ENCODE measurements at places on chromosomes 2 and 18.

DNA sequence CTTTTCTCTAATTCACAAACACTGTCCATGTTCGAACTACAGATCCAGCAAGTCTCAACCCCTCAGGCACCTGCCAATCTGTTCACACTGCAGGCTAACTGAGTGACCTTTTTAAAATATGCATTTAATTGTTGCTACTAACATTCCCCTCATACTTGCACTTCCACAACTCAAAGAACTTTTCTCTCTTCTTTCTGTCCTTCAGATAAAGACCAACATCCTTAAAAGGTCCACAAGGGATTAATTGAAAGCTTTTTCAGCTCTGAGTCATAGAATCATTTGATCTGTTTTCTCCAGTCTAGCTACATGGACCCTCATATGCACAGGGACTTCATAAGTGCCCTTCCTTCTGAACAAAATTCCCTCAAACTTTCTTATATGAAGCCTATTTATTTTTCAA lies 1321.2 kb downstream of the DPP10 start:
- DNase-seq = no peak

DNA sequence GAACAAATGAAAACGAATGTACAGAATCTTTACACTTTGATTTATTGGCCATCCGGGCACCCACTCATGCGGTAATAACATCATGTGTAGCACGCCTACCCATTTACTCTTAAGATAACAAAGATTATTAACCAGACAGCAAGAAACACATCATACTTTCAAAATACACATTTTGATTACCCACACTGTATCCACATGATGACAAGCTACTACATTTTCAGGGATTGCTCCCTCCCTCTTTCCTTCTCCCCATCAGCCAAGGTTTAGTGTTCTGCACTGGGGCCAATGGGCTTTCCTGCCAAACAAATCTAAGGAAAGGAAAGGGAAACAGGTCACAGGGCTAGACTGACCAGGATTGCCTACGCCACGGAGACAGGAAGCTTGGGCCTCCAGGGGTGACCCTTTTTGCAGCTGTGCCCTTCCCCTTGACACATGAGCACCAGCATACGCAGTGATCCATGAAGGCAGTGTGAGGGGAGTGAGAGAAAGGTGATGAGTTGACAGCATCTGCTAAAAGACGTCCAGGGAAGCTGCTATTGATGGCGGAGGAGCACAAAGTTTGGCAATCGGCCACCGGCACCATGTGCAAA lies 76.5 kb downstream of the ZNF521 start:
- DNase-seq = peak; percentile 42

DNA sequence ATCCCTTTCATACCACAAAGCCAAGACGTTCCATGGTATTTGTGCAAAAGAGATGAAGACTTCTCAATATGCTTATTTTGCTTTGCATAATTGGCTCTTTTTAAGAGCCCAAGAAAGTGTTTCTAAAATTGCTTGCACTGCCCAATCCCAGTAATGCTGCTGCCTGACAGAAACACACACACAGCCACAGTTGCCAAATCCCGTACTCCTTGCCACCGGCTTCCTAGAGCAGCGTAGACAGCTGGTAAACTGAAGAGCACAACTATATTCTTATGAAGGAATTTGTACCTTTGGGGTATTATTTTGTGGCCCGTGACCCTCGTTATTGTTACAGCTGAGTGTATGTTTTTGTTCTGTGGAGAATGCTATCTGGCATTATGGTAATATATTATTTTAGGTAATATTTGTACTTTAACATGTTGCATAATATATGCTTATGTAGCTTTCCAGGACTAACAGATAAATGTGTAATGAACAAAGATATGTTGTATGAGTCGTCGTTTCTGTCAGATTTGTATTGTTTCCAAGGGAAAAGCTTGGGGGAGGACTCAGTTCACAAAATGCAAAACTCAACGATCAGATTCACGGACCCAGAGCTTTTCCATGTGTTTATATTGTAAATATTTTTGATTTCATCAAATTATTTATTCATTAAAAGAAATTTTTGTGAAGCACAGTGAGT lies 202.9 kb upstream of the RAB12 start:
- DNase-seq = no peak

DNA sequence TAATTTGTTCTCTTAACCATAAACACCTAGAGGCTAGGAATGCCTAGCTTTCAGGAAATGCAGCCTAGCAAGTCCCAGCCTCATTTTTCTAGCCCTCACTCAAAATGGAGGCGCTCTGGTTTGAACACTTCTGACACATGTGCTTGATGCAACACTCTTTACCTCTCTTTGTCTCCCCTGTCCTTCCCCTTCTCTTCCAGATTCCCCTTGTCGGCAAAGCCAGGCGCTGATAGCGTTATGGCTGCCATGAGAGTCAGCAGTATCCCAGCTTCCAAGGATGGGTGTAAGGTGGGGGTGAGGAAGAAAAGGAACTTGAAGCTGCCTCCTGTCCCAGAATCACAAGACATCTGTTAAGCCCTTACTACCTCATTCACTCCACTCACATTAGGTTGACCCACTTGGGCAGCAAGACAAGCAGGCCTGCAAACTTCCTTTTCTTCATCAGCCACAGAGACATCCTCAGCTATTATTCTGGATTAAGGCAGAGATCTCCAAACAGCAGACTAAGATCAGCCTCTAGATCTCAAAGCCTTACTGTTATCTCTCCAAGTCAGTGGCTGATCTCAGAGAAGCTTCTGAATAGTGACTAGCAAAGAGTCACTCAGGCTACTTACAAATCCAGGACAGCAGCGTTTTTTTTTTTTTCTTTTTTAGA lies 1.9 kb upstream of the ST3GAL5 start:
- no peak for DNase-seq

DNA sequence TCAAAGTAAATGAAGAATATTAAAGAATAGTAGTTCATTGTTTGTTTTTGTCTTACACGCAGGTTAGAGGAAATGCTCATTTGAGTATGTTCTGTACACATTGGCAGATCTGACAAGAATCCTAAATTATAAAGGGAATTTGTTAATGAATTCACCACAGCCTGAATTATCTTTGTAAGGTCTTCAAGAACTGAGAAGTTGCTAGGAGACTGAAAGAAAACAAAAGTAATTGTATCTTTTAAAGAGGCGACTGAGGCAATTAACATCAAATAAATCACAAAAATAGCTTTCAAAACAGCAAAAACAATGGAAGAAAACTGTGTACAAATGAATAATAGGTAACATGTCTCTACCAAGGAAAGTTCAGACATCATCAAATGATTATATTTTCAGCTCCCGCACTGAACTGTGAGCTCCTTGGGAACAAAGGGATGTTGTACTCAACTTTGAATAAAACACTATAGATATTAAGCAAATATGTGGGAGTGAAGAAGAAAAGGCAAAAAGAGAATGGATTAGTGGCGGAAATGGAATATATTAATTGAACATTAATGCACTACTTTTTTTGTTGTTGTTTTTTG lies 51.7 kb upstream of the ATIC start:
- no peak for DNase-seq

DNA sequence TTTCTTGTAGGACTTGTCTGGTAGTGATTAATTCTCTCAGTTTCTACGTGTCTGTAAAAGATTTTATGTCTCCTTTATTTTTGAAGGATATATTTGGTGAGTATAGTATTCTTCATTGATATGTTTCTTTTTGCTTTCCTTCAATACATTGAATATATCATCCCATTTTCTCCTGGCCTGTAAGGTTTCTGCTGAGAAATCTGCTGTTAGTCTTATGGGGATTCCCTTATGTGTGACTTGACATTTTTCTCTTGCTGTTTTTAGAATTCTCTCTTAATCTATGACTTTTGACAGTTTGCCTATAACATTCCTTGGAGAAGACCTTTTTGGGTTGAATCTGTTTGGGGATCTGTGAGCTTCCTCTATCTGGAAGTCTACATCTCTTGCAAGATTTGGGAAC lies 281.0 kb upstream of the MEIS1 start:
- DNase-seq = no peak

DNA sequence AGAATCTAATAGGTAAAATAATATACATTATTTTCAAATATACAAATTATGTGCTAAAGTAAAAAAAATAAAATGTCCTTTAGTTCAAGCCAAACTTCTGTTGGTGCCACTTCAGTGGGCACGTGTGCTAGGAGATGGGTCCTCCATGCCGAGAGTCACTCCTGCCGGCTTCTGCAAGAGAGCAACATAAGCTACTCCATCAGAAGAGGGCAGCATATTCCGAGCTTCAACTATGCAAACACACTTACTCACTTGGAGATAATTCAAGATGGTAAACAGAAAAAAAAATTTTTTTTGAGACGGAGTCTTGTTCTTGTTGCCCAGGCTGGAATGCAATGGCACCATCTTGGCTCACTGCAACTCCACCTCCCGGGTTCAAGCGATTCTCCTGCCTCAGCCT lies 24.4 kb downstream of the CNOT11 start:
- DNase-seq = no peak

DNA sequence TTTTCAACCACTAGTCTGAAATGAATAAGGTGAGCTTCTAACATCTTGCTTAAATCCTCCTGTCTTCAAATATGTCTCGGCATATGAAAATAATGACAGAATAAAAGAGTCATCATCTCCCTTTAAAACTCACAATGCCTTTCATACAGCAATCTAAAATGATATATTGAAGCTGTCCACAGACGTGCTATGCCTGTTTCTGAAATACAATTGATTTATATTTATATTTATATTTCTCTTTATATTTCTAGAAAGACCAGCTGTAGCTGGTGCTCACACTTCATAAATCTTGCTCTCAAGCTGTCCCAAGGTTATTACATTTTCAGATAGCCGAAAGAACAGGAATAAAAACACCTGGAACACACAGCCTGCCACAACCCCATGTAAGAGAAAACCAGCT lies 11.1 kb downstream of the MBP start:
- no peak for DNase-seq

- DNase-seq = no peak
Measured at GRCh38 chr2:207231967-207232366, 66.2 kb upstream of the KLF7 start.

DNA sequence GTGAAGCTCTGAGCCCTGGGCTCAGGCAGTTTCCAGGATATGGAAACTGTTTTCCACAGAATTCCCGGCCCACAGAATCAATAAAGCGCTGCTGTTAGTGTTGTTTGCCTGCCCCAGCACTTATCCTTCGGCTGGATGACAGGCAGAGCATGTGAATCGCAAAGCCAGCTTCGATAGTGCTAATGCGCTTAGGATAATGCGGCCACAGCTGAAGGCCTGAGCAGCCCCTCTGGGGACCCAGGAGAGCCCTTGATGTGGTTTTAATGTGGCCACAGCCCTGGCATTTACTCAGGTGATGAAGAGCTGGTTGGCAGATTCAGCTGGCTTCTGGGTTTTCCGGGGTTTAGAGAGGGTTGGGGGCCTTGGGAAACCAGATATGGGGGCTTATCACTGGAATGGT lies 23.7 kb downstream of the PCARE start:
- no peak for DNase-seq

DNA sequence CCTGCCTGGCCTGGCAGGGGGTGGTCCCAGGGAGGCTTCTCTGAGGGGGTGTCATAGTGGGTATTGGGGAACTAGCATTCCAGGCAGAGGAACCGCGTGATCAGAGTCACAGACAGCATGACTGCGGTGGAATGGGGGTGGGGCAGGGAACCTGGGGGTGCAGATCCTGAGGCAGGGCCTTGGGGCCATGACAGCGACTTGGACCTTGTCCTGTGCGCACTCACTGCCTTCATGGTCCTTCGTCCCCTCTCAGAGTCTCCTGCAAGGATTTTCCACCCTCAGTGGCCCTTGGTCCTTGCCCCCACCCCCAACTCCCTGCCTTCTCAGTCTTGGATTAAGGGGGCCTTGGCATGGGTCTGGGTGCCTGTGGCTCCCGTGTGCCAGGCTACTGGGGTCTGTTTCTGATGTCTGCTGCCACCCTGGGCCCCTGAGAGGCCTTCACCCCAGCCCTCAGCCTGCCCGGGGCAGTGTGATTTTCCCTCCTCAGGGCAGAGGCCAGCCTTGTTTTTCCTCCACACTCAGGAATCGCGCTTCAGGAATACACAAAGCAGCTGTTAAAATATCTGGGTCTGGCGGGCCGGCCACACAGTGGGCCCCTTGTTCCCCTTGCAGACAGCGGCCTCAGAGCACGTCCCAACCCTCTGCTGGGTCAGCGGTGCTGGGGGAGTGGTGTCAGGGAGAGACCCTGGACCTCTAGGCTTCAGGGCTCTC lies 51.6 kb downstream of the GLI2 start:
- DNase-seq = no peak

- no peak for DNase-seq
Measured at GRCh38 chr2:61789807-61790602, 63.9 kb downstream of the FAM161A start.

DNA sequence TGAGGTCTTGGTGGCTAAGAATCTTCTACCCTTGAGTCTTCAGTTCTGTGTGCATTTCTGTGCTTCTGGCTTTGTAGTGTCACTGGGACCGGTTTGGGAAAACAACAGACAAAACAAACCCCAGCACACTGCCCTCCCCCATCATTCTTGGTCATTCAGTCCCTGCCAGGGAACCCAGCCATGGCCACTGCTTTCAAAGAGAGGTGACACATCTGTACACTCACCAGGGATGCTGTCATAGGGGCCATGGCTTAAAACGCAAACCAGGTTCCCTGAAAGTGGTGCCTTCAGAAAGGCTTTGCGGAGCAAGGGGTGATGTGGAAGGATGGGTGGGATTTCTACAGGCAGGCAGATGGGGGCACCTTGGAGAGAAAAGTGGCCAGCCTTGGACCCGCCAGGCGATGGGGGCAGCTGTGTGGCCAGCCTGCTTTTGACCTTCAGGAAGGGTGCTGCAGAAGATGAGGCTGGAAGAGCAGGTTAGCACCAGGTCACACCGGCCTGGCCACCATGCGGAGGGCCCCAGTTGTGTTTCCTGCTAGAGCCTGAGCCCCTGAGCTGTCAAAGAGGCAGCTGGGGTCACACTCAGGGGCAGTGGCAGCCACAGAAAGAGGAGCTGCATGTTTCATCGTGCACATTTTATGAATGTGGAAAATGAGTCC lies 101.3 kb downstream of the INHBB start:
- DNase-seq = no peak

GRCh38 chr2:30677231-30677630 lies 130.0 kb downstream of the CAPN13 start:
- no peak for DNase-seq

GRCh38 chr2:190511104-190511503 lies 23.4 kb downstream of the NEMP2 start:
- no peak for DNase-seq

DNA sequence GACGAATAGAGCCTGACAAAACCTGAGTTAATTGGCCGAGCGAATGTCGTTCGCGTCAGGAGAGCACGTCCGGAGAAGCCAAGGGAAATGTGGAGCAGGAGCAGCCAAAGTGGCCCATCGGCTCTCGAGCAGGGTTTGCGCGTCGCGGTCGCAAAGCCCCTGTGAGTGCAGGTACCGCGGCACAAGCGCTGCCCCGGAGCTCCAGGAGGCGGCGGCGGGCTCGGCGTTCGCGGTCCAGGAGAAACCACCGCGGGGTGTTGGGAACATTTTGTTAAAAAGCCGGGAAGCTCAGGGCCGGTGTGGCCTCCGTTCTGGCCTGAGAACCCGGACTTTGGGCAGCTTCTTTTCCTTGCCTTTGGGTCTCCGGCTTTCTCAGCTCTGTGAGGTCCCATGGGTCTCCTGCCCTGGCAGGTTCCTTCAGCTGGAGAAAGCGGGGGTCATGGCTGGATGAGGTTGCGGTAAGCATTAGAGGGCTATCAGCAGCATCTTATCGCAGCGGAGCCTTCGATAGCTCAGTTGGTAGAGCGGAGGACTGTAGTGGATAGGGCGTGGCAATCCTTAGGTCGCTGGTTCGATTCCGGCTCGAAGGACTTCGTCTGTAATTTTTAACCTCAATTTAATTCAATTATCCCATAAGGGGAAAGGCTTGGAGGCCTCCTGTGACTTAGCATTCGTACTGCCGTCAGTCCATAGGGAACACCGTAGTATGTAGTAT lies 1.0 kb upstream of the AGBL5 start:
- peak; percentile 84 for DNase-seq
